Stimulated activated CD4-positive, alpha-beta T cell treated with anti-CD3 and anti-CD28 coated beads, Interleukin-2, amount 100 ng/mL, for 48 hours (primary cell): ENCODE measurements at places on chromosomes 13 and 19.

GRCh38 chr13:40116008-40116407, 460.5 kb downstream of the COG6 start:
- no peak for DNase-seq

DNA sequence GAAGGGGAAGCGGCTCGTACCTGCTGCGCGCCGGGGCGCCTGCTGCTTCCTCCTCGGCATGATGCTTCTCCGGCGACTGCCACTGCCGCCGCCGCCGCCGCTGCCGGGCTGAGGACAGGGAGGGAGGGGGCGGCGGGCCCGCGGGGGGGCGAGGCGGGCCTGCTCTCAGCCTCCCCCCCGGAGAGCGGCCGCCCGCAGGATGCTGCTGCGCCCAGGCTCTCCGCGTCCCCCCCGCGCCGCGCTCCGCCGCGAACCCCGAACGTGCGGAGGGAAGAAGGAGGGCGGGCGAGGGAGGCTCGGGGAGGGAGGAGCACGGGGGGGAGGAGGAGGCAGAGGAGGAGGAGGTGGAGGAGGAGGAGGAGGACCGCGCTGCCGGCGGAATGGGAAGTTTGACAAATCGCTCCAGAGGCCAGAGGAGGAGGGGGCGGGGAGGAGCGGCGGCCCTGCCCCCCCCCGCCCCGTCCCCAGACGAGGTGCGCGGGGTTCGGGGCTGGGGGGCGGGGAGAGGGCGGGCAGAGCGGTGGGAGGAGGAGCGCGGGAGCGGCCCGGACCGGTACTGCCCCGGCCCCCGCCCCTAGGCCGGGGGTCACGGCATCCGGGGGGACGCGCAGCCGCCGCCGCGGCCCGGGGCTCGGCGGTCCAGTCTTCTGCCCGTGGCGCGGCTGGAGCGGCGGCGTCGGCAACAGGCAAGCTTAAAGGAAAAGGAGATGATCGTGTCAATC, at the start of gene TSHZ3:
TSHZ3 (minus strand) TSS at position 277 of the 722 bp plus-strand sequence; CDS start at position 60, 217 bp downstream.
- no peak for DNase-seq

DNA sequence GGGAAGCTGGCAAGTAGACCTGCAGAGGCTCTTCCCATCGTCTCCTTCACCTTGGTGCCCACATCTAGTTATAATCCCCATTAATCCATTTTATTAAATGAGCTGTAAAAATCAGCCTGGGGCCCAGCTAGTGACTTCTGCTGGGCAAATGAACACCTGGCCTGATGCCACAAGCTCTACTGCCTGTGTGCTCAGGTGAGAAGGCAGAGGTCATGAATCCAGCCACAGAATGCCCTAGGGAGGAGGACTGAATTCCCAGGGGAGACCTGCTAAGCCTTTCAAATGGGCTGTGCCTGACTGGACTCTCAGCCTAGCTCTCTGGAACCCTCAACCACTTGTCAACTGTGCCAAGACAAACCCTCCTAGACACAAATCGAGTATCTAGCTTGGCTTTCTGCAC, 74.0 kb downstream of the PDS5B start:
- no peak for DNase-seq

DNA sequence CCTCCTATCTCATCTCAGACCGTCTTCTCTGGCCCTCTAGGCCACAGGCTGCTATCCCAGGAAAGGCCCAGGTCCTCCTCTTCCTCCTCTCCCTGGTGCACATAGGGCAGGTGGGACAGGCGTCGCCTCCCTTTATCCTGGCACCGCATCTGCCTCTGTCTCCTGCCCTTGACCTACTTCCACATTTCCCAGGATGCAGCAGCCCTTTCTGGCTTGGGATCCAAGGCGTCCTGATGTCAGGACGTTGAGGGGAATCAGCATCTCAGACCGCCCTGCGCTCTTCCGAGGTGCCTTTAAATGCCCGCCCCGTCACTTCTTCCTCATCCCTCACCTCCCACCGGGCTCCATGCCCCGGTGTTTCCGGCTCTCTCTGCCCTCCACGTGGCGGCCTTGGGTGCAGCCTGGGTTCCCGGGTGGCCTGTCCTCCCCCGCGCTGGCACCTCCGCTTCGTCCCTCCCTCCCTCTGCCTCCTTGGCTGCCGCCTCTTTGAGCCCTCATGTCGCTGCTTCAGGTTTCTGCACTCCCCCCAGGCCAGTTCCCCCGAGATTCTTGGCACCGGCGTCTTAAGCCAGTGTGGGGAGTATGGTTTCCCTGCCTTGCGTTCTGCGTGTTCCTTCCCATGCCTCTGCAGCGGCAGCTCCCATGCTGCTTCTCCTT, 66.3 kb downstream of the KDM4B start:
- DNase-seq = no peak

GRCh38 chr13:33958964-33959363, 141.0 kb downstream of the RFC3 start:
- no peak for DNase-seq

DNA sequence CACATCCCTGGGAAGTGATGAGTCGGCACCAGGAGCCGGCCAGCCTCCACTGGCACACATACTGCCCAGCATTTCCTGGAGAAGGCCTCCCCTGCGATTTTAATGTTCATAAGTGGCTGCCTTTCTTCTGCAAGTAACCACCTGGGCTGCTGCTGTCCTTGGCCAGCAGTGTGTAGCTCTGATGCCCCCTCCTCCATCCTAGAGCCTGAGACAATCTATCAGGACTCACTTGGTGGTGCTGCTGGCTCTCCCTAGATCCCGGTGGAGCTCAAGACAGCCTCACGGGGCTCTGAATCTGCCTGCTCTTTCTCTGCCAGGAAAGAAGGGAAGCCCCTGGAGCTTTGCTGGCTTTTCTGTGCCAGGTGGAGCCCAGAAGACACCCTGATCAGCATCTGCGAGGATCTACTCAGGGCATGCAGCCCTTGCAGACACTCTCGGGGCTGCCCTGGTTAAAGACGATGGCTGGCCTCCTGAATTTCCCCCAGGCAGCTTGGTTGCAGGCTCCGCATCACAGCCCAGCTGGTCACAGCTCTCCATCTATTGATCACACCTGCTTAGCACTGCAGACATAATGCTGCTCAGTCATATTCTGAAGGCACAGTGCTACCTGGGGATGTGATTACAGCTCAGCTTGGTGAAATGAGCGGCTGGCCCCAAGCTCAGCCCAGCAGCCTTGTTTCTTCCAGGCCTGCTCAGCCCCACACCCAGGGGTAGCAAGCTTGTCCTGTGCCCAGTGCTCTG, 122.3 kb downstream of the ZDHHC20 start:
- no peak for DNase-seq

- no peak for DNase-seq
These were observed 407.8 kb downstream of the KLF5 start for GRCh38 chr13:73466561-73466960.

DNA sequence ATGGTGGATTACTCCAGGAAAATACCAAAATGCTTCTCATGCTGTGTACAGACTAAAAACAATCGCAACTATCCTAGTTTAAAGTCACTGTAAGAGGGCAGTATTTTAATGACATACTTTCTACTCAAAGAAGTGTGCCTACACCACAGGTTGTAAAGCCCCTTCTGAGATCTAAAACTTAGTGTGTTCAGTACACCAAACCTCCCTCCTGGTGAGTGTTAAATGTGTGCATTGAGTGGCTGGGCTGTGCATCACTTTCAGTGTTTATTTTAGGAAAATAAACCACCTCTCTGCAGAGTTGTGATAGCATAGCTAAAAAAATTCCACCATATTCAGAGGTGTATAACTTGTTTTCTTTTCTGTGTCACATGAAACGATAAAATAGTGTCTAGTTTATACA, 263.7 kb downstream of the DACH1 start:
- no peak for DNase-seq

GRCh38 chr19:12749938-12750521, 1.6 kb upstream of the BEST2 start:
- no peak for DNase-seq

GRCh38 chr13:38819053-38819452, 132.2 kb downstream of the FREM2 start:
- no peak for DNase-seq

DNA sequence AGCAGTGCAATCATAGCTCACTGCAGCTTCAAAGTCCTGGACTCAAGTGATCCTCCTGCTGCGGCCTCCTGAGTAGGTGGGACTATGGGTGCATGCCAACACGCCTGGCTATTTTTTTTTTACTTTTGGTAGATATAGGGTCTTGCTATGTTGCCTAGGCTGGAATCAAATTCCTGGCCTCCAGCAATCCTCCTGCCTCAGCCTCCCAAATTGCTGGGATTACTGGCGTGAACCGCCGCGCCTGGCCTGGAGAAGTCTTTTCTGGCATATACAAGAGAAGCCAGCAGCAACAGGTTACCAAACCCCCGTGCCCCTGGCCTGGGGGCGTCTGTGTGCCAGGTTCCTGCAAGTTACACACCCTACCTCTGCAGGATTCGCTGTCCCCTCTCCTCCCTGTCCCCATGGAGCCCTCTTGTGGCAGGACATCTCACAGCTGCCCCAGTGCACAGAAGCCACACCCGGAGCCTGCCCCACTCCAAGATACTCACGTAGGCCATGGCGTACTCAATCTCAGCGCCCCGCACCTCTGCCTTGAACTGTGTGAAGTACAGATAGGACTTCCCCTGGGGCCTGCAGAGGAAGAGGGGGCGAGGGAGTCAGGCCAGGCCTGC, 9.9 kb downstream of the MYDGF start:
- DNase-seq = no peak

- peak; percentile 26 for DNase-seq
These were observed 52.7 kb downstream of the TRPM4 start for GRCh38 chr19:49210108-49210900.

DNA sequence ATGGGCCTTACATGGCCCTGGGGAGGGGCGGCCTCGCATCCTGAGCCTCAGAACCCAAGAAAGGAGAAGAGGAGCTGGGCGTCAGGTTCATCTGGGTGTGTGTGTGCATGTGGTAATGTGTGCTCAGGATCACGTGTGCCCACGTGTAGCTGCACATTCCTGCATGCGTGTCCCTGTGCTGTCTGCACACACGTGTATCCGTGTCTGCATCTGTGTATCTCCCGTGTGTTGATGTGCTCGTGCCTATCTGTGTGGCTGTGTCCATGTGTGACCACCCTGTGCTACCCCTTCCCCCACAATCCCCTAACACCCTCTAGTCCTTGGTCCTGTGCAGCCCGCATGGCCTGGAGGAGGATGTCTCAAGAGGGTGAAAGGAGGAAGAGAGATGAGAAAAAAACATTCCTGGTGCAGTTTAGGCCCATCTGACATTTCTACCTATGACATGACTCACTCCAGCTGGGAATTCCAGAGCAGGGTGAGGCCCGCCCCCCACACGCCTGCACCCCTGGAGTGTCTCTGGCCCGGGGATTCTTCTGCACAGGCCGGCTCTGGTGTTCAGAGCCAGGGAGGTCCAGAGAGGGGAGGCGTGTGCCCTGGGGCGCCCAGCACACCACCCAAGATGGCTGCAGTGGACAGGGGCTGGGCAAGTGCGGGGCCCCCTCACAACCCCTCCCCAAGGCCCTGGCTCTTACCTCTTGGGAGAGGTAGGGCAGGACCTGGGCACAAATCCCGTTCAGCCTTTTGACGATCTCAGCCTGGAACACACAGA, 7.1 kb downstream of the TLE5 start:
- no peak for DNase-seq

DNA sequence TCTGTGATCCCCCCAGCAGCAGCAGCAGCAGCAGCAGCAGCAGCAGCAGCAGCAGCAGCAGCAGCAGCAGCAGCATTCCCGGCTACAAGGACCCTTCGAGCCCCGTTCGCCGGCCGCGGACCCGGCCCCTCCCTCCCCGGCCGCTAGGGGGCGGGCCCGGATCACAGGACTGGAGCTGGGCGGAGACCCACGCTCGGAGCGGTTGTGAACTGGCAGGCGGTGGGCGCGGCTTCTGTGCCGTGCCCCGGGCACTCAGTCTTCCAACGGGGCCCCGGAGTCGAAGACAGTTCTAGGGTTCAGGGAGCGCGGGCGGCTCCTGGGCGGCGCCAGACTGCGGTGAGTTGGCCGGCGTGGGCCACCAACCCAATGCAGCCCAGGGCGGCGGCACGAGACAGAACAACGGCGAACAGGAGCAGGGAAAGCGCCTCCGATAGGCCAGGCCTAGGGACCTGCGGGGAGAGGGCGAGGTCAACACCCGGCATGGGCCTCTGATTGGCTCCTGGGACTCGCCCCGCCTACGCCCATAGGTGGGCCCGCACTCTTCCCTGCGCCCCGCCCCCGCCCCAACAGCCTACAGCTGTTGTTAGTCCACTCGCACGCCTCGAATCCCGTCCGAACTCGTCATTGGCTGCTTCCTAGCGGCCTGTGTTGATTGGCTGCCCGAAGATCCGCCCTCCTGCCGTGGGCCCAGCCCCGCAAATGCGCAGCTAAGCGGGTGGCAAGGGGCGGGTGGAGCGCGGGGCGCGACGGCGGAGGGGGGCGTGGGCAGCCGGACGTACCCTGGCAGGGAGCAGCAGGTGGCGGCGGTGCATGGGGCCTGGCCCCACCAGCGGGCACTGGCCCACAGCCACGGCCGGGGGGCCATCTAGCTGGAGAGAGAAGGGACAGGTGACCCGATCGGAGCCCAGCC, 1.4 kb upstream of the SIX5 start:
- DNase-seq = peak; percentile 89

DNA sequence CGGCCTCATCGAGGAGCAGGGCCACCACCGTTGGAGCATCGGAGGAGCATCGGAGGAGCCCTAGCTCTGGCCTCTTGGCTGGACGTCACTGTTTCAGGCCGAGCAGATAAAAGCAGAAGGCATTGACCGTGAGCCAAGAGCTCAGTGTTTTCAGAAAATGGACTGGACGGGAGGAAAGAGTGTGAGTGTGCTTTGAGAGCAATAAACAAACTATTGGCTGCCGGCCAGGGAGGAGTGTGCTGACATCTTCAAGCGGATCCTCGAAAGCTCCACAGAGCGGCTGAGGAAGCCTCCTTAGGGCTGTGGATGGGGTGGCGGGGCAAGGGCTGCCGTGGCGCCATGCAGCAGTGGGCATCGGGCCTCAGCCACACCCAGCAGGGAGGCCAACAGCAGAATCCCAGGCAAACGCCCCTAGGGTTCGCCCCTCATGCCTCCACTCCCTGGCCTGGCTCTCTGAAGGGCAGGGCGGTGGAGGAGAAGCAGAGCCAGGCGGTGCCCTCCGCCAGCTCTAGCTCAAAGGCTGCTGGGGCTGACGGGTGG, 41.8 kb downstream of the IRS2 start:
- no peak for DNase-seq

- peak; percentile 55 for DNase-seq
These were observed 168.8 kb downstream of the COL4A1 start for GRCh38 chr13:110138010-110138699.
